Suprapubic skin (tissue), 4 donors: ENCODE measurements at places on chromosomes 6 and 20. TPM values are rescaled to one million over a fixed set of nuclear protein-coding genes. Genes with fewer than 3 reads are reported as not detected.

DNA sequence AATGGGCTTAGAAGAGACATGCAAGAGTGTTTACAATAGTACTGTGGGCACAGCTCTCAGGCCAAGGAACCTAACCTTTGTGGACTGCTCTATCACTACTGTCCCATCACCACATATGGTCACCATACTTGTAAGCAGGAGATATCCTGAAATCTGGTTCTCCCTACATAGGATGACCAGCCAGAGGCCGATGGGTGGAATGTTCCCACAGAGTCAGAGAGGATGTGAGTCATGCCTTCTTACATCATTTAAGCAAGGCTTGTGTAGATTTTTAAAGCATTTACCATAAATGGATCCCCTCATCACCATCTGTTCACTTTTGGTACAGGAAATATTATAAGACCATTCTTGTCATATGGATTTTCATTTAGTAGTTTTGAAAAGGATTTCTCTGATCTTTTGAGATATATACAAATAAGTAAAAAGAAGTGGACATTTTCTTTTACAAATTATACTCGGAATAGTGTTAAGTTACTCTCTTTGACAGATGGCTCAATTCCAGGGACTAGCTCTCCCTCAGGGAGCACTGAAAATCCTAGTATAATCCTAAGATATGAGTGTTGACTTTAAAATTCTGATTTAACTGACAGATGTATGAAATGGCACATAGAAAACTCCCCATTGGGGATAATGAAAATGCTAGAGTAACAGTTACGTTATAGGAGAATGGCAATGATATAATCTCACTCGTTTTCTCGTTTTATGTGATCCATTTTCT, 6.6 kb downstream of the HTR1B start:
- DNase-seq: no peak
- H3K36me3 ChIP-seq: no peaks in the 10 kb centered on the region

The SLC26A8 gene
- not detected for total RNA-seq

DNA sequence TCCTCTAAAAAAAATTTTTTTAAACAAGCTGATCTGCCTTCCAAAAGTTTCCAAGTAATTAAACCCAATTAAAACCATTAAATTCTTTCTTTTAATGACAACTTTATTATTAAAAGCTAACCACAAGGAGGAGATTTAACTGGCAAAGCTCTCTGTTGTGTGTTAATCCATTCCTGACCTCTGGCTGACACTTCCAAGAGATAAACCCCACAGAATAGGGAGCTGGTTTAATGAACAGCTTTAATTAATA, 230.8 kb downstream of the EYA2 start:
- no peak for DNase-seq
- H3K36me3 ChIP-seq: no peaks in the 10 kb centered on the region
- H3K4me3 ChIP-seq: no peak overlapping the region
- peaks cover 40% of the 10 kb centered on the region for H3K4me1 ChIP-seq
- H3K27me3 ChIP-seq: no peaks in the 10 kb centered on the region

DNA sequence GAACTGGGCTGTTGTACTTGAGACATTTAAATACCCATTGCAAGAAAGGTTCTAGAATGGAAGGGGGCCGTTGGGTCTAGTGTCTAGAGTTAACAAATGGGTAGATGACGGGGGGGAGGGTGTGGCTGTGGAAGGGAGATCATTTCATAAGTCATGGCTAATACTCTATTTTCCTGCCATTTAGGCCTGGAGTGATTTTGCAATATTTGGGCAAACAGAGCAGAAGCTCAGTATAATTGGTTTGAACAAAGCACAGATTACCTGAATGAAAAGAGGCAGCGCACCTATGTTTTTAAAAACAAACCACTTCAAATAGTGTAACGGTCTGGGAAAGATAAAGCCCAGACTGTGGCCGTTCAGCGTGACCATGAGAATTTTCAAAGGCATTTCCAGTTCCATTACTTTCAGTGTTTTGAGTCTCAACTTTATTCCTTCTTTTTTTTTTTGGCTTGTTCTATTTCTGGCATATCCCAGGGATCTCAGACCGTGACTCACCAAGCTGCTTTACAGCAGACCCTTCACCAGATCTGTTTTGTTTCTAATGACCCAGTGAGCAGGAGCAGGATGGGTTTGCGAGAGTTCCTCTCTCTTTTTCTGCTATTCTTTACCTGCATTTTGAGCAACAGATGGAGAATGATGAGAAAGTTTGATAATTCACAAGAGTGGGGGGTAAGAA, 73.7 kb downstream of the LYRM2 start:
- no peaks in the 10 kb centered on the region for H3K36me3 ChIP-seq
- DNase-seq: no peak
- no peak overlapping the region for H3K27ac ChIP-seq
- no peak overlapping the region for H3K4me3 ChIP-seq
- H3K27me3 ChIP-seq: no peaks in the 10 kb centered on the region
- H3K4me1 ChIP-seq: no peaks in the 10 kb centered on the region

DNA sequence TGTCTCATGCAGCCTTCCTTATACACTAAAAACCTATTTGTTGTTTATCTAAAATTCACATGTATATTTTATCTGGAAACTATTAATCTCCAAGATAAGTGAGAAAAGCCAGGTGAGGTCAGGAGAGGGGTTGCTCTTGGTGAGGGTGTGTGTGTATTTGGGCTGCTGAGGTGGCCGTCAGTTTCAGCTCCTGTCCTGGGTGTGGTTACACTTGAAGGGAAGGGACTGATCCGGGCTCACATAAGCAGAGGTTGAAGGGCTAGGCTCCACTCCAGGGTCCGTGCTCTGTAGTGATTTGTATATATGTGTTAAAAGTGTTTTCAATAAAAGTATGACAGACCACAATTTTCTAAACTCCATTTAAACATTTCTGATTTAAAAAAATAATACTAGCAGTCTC, 13.5 kb upstream of the SNAI1 start:
- no peak overlapping the region for H3K4me3 ChIP-seq
- H3K4me1 ChIP-seq: no peaks in the 10 kb centered on the region
- no peak overlapping the region for H3K27ac ChIP-seq
- no peaks in the 10 kb centered on the region for H3K36me3 ChIP-seq

The EYS gene
- not detected for total RNA-seq

The REM1 gene
- total RNA-seq: 0.57 TPM

DNA sequence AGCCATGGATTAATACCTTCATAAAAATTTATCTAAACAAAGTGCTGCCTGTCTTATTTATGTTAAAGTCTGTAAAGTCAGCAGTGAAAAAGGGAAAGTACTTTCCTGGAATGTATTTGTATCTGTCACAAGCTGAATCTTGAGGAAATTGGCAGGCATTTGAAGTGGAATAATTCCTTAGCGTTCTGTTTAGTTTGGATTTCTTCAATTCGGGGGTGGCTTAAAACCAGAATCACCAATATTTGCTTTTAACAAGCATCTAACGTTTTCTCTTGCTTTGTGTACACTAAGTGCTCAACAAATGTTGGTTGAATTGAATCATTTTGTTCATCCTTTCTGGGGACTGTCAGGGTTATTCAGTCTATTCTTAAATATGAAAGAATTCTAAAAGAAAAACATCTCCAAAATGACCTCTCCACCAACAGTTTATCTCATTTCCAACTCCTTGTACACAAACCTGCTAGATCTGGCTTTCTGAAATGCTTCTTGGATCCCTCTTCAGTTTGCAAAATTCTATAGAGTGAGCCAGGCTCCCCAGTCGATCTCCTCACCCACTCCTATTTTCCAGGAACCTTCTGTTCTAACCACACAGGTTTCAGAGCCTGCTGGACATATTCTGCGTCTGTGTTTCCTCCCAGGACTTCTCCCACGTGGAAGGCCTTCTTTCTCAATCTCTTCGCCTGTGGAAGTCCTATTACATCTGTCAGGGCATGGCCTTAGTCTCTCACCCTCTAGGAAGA, 2.0 kb upstream of the NPEPL1 start:
- H3K27ac ChIP-seq: peak overlapping the region; percentile 49
- DNase-seq: no peak
- H3K27me3 ChIP-seq: no peaks in the 10 kb centered on the region
- peaks cover 44% of the 10 kb centered on the region for H3K4me1 ChIP-seq
